ENCODE measurements at places on chromosomes 13 and 19. TPM values are rescaled to one million over a fixed set of nuclear protein-coding genes. Genes with fewer than 3 reads are reported as not detected.
A peak's percentile ranks its signal among the peaks of the same experiment; 100 is the strongest.

GRCh38 chr19:15629003-15629880 lies 11.5 kb upstream of the CYP4F3 start:
- DNase-seq, result peak; percentile 40

DNA sequence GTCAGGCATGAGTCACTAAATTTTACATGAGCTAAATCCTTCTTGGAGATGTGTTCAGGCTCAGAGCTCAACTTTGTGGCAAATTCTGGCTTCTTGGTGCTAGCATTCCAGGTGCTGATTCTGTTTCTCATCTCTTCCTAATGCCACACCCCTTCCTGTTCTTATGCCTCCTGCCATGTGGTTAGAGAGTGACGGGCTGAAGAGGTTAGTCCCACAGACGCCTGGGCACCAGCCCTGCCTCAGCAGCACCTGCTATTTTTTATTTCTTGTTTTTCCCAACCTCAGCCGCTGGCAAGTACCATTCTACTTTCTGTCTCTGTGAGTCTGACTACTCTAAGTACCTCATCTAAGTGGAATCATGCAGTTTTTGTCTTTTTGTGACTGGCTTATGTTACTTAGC lies 329.5 kb downstream of the KCNRG start:
- no peak for DNase-seq

- DNase-seq, result no peak
Measured at GRCh38 chr13:90746230-90746629, 601.3 kb upstream of the MIR17HG start.

DNA sequence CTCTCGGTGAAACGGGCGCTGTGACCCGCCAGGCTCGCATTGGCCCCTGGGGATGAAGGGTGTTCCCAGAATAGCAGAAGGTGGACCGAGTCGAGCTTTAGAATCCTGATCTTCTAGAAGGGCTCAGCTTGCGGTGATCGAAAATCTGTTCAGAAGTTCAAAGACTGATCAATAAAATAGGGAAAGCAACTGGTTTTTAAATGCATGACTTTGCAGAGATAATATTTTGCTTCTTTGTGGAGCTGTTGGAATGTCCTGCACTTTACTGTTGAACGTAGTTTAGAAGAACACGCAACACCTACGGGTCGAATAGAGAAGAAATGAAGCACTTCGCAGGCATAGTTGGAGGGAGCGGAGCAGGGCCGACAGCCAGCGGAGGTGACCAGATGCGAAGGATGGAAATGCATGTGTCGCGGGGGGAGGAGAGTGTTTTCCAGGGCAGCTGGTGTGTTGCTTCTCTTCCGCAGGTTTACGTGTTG lies 766 bp downstream of the CEBPG start:
- no peak for DNase-seq

DNA sequence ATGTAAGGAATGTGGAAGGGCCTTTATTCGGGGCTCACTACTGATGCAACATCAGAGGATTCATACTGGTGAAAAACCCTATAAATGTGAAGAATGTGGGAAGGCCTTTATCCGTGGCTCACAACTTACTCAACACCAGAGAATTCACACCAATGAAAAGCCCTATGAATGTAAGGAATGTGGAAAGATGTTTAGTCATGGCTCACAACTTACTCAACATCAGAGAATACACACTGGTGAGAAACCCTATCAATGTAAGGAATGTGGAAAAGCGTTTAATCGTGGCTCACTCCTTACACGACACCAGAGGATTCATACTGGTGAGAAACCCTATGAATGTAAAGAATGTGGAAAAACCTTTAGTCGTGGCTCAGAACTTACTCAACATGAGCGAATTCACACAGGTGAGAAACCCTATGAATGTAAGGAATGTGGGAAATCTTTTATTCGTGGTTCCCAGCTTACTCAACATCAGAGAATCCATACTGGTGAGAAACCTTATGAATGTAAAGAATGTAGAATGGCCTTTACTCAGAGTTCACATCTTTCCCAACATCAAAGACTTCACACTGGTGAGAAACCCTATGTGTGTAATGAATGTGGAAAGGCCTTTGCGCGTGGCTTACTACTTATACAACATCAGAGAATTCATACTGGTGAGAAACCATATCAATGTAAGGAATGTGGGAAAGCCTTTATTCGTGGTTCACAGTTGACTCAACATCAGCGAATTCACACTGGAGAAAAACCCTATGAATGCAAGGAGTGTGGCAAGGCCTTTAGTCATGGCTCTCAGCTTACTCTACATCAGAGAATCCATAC lies 44.3 kb downstream of the ZNF585A start:
- no peak for DNase-seq

- no peak for DNase-seq
Measured at GRCh38 chr19:1027650-1028061, 1.2 kb downstream of the CNN2 start.

- no peak for DNase-seq
Measured at GRCh38 chr13:72884101-72884500, 102.2 kb downstream of the PIBF1 start.

DNA sequence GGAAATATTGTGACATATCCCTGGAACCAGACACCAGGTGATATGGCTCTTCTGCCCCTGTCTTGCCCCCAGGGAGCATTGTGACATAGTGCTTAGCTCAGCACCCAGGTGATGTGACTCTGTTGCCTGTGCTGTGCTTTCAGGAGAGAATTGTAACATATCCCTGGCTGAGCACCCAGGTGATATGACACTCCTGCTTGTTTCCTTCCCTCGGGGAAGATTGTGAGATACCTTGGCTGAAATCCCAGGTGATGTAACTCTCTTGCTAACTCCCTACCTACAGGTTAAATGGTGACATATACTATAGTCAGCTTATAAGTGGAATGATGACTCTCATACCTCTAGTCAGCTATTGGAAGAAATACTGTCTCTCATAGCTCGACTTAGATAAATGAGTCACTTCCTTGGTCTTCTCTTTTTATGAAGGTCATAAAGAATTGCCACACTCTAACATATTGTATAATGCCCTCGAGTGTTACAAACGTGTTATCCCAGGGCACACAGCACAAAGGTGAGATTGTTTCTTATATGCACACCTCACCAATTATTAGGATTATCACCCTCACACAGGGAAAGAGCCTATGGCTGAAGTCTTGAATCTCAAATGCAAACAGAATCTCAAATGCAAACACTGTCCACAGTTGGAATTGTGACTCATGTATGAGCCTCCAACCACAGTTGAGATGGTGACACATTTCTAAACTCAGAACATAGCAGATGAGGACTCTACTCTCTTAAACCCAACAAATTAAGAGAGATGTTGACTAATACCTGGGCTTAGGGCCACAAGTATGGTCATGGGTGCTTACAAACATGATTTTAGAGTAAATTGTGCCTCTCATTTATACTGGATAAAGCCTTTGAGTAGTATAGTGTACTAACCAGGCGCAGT lies 32.7 kb upstream of the ZNF254 start:
- peak; percentile 13 for DNase-seq

- no peak for DNase-seq
Measured at GRCh38 chr19:6070720-6071485, 39.4 kb downstream of the RFX2 start.

GRCh38 chr13:106467427-106468122 lies 67.9 kb downstream of the EFNB2 start:
- no peak for DNase-seq

DNA sequence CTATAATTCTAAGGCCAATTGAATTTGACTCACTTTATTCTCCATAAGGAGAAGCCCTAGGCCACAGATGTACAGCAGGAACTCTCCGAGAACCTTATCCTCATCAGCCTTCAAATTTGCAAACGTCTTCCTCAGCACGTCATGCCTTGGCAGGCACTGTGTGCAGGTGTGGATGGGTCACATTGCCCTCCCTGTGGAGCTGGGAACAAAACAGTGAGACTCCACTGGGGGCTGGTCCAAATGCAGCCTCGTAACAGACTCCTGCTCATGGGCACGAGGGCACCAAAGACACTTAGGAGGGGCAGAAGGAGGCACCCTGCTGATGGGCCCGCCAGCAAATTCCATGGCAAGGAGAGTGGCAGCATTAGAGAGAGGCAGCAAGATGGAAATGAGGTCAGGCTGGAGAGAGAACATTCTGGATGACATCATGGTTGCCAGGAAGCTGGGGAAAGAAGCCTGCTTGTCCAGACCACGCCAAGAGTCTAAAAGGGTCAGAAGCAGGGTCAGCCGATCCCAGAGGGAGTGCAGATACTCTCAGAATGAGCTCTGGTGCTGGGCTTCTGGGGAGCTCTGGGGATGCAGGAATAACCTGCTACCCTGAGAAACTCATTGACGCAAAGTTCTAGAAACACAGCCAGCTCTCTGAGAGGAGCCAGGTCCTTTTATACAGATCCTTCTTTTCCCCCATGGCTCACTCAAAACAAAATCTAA lies 242.2 kb downstream of the B3GLCT start:
- DNase-seq, result no peak

DNA sequence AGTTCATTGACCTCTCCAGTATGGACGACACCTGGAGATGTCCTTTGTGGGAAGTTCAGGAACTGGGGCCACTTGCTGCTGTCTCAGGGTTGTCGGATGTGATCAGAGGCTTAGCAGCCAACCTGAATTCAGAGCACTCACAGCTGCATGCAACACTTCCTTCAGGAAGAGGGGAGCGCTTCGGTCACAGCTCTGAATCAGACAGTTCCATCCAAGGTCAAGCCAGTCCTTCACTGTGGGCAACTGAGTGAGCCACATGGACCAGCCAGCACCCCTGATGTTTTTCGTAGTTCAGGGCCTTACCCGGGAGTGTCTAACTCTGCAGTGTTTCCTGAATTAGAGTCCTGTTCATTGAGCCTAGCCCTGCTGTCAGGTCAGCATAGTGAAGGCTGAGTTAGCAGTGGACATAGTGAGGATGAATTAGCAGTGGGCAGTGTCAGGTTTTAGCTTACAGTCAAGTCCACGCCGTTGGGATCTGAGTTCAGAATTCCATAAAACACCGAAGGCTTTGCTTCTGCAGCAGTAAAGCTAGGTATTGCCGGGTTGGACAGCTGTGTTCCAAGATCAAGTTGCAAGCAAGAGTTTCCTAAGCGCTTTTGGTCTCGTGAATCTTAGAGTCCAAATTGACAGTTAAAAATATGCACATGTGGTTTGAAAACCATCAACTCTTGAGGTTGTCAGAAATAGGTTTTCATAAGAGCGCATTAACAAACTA lies 5.1 kb downstream of the ZNF555 start:
- no peak for DNase-seq

GRCh38 chr19:33520844-33521479 lies 629 bp downstream of the PEPD start:
- DNase-seq, result no peak

GRCh38 chr19:55189403-55189835 lies 9.3 kb upstream of the SYT5 start:
- peak; percentile 99 for DNase-seq

GRCh38 chr13:97935071-97935470 lies 18.4 kb upstream of the IPO5 start:
- no peak for DNase-seq

DNA sequence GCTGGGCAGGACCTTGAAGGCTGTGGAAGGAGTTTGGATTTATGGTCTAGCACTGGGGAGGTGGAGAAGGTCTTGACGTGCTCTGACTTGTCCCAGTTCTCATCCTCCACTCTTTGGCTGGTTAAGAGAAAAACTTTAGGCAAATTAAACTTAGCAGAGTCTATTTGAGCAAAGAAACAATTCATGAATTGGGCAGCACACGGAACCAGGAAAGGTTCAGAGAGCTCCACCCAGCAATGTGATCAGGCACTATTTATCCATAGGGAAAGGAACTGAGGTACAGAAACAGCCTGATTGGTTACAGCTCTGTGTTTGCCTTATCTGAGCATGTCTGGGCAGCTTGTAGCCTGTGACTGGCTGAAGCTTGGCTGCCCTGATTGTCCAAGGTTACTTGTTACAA lies 45.4 kb upstream of the CYP2B6 start:
- DNase-seq, result no peak

- DNase-seq, result no peak
Measured at GRCh38 chr19:39497996-39498797, 550 bp upstream of the DLL3 start.

GRCh38 chr19:16030964-16031871 lies 45.1 kb upstream of the TPM4 start:
- no peak for DNase-seq

GRCh38 chr19:51509823-51510660 lies 8.4 kb upstream of the SIGLEC12 start:
- DNase-seq, result no peak

GRCh38 chr19:37692956-37693620 lies 26.5 kb downstream of the ZNF607 start:
- DNase-seq, result no peak

DNA sequence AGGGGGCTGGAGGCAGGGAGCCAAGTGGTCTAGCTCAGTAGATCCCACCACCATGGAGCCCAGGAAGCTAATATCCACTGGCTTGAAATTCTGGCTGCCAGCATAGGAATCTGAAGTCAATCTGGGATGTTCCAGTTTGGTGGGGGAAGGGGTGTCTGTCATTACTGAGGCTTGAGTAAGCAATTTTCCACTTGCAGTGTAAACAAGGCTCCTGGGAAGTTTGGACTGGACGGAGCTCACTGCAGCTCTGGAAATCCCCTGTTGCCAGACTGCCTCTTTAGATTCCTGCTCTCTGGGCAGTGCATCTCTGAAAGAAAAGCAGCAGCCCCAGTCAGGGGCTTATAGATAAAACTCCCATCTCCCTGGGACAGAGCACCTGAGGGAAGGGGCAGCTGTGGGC lies 349.2 kb upstream of the KLHL1 start:
- DNase-seq, result peak; percentile 23

DNA sequence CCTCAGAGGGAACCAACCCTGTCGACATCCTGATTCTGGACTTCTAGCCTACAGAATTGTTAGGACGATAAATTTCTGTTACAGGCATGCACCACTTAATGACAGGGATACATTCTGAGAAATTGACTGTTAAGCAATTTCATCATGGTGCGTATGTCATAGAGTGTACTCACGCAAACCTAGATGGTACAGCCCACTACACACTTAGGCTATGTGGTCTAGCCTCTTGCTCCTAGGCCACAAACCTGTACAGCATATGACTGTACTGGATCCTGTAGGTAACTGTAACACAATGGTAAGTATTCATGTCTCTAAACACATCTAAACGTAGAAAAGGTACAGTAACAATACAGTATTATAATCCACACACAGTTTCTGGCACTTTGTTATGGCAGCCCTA lies 13.3 kb downstream of the USP12 start:
- no peak for DNase-seq

GRCh38 chr19:55643003-55643886 lies at the start of gene ZNF581:
Gene ZNF581 (plus strand): TSS chr19:55643649. CDS start chr19:55644572, 923 bp downstream.
- DNase-seq, result peak; percentile 86

Gene SHC2
- 0.58 TPM for polyA plus RNA-seq

Gene COG6
- 8.8 TPM for polyA plus RNA-seq

Gene ADGRE3
- polyA plus RNA-seq, result not detected

Gene ZIC2
- polyA plus RNA-seq, result 10.3 TPM

Gene CYSLTR2
- polyA plus RNA-seq, result not detected

Gene KLK4
- not detected for polyA plus RNA-seq

Gene ZNF284
- polyA plus RNA-seq, result 1.0 TPM

Gene MUC16
- 0.03 TPM for polyA plus RNA-seq

Gene PTBP1
- polyA plus RNA-seq, result 299 TPM

Gene ZSCAN5A
- 12.0 TPM for polyA plus RNA-seq

Gene GPR18
- polyA plus RNA-seq, result not detected

Gene RDH8
- not detected for polyA plus RNA-seq

Gene GFY
- polyA plus RNA-seq, result 0.16 TPM

Measured in A549 (cell line).